ENCODE measurements at places on chromosomes 5 and 9.

GRCh38 chr5:58524571-58524970, 33.3 kb downstream of the GAPT start:
- DNase-seq: no peak

- peak; percentile 10 for DNase-seq
Measured at GRCh38 chr5:158485604-158486081, 614.1 kb downstream of the EBF1 start.

- no peak for DNase-seq
Measured at GRCh38 chr5:159913048-159913447, 3.2 kb upstream of the ADRA1B start.

DNA sequence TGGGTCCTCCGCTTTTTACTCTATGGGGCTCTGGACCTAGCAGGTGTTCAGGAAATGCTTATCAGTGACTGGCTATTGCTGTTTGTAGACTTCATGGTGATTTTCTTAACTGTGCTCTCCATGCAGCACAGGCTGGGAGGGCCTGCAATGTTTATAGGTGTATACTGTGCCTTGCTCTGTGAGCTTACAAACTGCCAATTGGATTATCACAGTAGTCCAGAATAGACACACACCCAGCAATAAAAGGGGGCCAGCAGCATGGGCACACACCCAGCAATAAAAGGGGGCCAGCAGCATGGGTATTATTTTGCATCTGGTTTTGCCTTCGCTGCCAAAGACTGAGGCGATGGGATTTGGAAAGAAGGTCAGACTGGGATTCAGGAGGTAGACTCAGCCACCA, 100.0 kb downstream of the CRB2 start:
- no peak for DNase-seq

DNA sequence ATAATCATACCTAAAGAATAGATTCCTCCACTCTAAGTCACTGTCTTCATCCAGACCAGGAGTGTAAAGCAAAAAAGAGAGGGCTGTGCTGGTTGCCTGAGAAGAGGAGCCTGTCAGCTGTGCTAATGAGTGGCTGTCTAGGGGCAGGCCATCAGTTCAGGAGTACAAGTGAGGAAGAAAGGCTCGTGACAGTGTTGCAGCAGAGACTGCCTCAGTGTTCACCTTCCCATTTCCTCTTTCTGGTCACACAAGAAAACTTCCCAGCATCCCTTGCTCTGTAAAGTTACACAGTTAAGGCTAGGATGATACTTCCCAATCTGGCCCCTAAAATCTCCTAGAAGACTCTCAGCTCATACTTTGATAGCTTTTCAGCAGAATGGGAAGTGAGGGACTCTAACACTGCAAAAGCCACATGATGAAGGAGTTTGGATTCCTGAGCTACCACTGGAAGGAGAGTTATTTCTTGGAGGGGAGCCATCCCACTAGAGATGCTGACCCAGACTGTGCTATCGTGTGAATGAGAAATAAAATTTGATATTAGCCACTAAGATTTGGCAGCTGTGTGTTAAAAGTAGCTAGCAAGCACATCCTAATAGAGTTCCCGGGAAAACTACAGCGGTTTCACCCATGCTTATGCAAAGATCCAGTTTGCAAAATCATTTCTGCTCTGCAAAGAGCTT, 67.1 kb downstream of the ADAMTS12 start:
- no peak for DNase-seq

DNA sequence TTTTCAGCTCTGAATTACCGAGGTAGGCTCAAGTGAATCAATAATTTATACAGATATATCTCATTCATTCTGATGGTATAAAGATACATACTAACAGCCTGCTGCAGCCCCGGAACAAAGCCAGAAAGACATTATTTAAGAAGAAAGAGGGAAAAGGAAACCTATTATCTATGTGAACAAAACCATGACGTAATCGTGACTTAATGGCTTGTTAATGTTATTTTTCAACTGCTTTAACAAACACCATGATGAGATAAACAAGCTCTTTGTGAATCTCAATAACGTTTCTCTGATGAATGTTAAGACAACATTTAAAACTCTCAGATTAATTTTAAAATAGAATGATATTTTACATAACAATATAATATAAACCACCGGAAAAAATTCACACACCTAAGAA, 237.1 kb downstream of the SLF1 start:
- DNase-seq: no peak

DNA sequence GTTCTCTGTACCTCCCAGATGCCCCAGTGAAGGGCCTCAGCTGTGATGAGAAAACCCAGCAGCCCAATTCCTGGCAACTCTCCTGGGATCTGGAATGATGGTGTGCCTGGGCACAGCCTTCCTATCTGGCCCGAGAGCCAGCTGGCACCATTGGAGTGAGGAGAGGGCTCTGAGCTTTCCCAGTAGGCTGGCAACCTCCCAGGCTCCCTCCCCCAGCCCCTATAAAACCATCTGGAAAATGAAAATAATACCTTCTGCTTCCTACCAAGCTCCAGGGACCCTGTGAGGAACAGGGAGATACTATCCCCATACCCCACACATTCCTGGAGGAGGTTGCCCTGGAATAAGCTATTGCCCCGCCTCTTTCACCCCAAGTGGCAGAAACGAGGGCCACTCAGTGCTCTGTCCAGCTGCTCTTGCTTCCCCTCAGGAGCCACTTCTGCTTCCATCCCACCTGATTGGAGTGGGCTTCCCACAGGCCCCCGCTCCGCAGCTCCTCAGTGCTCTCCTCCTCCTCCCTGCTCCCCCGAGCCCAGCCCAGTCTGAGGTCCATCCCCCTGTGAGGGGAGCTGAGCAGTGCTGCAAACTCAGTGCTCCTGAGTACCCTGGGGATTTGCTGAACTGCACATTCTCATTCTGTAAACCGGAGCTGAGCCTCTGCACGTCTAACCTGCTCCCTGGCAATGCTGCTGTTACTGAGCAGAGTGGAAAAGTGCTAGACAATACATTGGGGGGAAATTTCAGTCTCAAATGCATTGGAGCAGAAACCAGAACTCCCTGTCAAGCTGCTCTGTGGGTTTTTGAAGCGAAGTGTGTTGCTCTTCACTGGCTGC, 74.7 kb downstream of the THBS4 start:
- no peak for DNase-seq

DNA sequence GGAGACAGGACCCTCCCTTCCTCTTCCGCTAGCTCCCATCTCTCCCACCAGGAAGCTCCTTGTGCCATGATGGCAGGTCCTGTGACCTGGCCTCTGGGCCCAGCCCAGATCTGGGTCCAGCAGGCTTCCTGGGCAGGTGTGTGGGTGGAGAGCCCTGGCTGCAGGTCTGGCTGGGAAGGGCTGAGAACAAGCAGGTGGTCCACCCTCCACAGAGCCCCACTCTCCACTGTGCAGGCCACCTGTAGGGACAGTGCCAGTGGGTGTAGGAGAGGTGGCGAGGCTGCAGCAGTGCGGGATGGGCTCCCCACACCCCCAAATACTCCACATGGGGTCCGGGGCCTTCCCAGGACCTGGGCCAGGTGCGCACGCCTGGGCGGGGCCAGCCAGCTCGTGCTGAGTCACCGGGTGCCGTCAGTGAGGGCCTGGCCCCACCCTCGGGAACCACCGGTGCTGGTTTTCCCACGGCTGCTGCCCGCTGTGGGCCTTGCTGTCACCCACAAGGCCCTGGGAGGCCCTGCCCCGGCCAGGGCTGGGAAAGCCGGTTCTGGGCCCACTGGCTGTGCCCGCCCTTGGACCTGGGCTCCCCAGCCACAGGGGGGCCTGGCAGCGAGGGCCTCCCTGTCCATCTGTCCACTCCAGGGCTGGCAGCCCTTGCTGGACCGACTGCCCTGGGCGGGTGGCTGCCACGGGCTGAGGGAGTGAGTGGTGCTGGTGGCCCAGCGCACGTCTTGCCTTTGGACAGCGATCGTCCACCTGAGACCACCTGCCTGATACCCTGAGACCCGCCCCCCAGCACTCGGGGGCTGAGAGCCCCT, 9.3 kb upstream of the NRARP start:
- no peak for DNase-seq

GRCh38 chr9:3548648-3549047, 22.8 kb upstream of the RFX3 start:
- no peak for DNase-seq

- no peak for DNase-seq
Measured at GRCh38 chr5:148532969-148533670, 121.2 kb downstream of the HTR4 start.

DNA sequence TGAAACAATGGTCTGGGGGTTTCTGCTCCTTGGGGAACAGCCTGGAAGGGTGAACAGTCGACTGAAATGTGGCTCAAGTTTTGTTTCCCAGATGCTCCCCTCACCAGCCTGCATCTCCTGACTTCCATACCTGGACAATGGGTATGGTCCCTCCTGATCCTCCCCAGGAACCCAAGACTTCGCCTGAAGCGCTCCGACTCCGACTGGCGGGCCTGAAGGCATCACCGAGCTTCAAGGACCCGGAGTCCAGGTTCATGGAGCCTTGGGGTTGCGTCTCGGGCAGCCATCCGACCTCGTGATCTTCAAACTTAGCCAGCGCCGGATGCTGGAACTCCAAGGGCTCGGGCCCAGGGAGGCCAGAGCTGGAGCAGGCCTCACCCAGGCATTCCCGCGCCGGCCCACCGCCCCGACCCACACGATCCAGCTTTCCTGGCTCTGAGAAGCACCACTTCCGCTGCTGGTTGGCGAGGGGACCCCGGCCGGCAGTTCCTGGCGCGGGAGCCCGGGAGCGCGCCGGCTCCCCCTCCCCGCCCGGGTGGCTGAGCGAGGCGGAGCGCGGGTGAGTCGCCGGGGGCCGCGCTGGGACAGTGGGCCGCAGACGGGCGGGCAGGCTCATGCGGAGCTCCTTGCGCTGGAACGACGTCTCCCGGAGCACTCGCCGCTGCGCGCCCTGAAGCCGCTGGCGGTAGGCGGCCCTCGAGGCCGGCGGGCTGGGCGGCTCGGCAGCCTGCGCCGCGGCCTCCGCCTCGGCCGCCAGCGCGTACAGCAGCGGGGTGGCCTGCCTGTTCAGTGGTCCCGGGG, 5.2 kb downstream of the SHROOM1 start:
- peak; percentile 72 for DNase-seq

GRCh38 chr5:23484096-23484495, 23.3 kb upstream of the PRDM9 start:
- DNase-seq: no peak

GRCh38 chr9:125989524-125990180, 242.5 kb downstream of the PBX3 start:
- DNase-seq: no peak

DNA sequence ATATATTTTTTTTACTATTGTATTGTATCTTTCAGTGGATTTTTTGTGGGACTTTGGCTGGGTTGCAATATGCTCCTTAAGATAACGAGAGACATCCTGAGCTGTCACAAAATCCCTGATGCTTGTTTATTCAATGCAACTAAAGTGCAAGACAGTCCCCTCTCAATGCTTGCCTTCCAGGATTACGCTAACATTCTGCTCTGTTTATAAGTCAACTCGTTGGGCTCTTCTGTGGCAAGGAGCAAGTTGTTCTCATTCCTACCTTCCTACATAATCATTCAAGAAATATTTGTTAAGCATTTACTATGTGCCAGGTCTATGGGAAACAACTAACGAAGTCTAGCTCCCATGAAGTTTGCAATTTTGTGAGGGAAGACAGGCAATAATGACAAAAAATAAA, 40.4 kb downstream of the JAKMIP2 start:
- DNase-seq: no peak

DNA sequence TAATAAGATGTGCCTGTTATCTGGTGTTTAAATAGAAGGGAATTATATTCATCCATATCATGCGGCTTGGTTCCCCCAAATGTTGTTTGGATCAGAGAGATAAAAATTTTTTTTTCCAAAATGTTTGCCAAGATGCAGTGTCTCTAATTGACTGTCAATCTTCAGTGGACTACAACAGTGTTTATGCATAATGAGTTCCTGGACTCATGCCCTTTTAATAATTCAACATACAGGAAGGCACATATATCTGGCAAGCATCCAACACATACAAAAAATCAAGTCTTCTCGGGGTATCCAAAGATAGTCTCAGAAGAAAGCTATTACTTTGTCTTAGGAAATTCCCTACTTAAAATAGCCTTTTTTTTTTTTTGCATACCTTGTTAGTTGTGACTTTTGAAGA, 1534.7 kb downstream of the EFNA5 start:
- DNase-seq: no peak

DNA sequence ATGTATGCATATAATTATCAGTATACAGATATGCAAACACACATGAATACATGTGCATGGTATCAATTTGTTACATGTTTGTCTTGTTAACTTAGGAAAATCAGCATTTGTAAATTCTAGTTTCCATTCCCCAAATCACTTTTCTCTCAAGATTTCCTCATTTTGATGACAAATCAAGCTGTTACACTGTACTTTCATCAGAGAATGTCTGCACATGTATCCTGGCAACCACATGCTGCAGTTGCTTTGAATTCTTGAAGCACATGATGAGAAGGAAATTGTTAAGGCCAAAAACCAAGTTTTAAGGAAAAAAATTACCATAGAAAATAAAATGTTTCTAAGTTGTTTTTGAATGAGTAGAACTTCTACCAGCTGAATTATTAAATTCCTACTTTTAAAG, 1834.5 kb downstream of the EFNA5 start:
- no peak for DNase-seq

DNA sequence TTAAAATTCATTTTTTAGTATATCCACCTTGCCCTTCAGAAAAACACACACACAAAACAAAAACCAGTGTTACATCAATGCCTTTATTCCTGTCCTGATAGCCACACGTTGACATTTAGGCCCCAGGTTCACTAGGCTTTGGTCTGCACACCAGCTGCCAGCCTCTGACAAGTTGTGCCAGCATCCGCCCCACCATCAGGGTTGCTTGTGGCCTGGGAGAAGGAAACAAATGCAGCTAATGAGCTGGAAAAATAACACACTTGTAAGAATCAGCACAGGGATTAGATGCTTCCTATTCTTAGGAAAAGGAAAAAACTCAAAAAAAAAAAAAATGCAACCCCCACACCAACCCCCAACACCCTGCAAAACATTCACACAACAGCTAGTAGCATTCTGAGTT, 404.0 kb upstream of the GRIA1 start:
- DNase-seq: no peak

- no peak for DNase-seq
Measured at GRCh38 chr5:137092831-137093230, 406.3 kb downstream of the SPOCK1 start.

GRCh38 chr5:71623221-71623794, 36.2 kb downstream of the MCCC2 start:
- DNase-seq: no peak

DNA sequence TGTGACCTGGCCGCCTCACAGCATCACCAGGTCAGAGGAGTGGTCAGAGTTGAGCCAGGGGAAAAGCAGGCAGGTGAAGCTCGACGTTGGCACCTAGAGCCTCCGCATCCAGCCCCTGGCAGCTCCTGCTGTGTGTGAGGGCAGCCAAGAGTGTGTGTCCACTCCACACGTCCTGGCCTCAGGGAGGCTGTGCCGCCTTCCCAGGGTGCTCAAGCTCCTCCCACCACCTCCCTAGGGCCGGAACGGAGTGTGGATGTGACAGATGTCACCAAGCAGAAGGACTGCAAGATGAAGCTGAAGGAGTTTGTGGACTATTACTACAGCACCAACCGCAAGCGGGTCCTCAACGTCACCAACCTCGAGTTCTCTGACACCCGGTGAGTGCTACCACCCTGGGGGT, 72.5 kb downstream of the PHF2 start:
- DNase-seq: no peak

Data from mesendoderm (in vitro differentiated cells).